ENCODE measurements at places on chromosomes 2 and 18.

- no peak for DNase-seq
Observed at GRCh38 chr2:197498235-197498936, 1.3 kb downstream of the HSPD1 start.

- DNase-seq = no peak
Observed at GRCh38 chr2:64213532-64214275, 69.5 kb upstream of the PELI1 start.

DNA sequence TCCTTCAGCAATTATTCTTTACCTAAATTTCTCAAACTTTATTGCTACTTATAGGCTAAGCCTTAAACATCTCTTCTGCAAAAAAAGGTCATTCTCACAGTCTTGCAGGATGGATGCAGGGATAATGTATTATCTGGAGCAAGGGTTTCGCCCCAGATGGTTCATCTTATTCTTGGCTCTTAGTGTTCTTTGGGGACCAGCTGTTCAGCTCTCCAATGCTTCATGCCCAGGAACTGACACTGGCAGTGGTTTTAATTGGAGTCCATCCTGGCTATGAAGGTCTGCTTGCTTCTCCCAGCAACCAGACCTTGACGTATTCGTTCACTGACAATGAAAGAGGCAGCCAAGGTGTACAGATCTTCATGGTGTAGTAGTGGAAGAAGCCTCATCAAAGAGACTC, 331.9 kb downstream of the SLC8A1 start:
- no peak for DNase-seq

DNA sequence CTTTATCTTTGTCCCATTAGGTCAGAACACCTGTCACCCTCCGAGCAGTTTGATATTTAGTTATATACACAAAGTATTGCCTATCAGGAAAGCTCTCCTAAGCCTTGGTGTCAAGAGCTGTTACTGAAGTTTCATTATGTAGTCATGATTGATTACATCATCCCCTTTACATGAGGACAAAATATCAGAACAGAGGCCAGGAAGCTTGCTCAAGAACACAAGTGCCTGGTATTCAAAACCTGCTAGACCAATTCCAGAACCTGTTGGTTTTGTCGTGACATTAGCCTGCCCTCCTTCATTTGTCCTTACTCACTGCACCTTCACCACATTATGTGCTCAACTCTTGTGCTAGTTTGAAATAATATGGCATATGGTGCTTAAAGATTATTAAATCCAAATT, 377.1 kb downstream of the CDH19 start:
- no peak for DNase-seq

- DNase-seq = no peak
Observed at GRCh38 chr2:164937864-164938401, 17.4 kb downstream of the SLC38A11 start.

DNA sequence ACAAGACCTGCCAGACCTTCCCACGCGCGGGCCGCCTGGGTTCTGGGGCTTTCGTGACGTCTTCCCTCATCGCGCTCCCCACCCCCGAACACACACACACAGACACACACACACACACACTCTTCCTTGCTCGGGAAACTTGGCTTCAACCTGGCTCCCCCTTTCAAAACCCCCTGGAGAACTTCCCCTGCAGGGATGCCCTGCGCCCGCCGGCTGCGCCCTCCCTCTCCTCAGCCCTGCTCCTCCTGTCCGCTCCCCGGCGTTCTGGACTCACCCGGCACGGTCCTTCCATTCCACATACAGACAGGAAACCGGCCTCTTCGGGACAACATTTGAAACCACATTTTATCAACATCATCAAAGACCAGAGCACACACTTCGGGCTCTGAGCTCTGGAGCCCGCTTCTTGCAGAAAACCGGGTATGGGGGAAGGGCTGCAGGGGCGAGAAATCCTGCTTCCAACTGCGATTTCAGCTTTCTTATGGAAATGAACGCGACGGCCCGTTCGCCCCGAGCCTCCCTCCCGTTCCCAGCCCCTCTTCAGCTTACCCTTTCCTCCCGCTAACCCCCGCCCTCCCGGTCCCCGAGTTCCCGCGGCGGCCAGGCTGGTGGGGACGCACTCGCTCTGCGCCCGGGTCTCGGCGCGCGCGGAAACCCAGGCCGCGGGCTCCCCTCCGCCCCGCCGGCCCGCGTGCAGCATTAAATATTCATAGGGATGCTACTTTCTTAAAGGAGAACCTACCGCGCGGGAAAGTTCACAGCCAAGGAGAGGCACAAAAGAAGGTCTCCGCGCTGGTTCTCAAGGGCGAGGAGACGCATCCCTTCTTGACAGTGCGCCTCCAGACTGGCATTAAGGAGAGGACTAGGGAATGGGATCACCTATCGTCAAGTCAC, 18.3 kb downstream of the POU3F3 start:
- no peak for DNase-seq

GRCh38 chr2:200310545-200310971, 4.1 kb downstream of the SPATS2L start:
- no peak for DNase-seq

GRCh38 chr2:5121642-5122041, 570.5 kb upstream of the SOX11 start:
- no peak for DNase-seq

DNA sequence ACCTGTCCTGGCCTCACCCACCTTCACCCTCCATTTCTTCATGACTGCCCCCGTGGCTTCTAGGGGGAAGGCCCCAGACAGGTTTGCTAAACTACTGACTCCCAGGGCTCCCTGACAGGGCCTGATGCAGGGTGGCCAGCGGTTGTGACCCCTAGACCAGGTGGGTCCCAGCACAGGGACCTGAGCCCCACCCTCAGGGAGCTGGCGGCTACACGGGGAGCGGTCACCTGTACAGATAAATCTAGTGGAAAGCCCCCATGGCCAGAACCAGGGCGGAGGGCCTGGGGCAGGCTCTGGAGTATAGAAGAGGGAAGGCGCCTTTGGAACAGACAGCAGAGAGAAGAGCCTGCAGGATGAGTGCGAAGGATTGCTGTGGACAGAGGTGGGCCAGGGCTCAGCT, 42.5 kb upstream of the PLB1 start:
- DNase-seq = no peak

DNA sequence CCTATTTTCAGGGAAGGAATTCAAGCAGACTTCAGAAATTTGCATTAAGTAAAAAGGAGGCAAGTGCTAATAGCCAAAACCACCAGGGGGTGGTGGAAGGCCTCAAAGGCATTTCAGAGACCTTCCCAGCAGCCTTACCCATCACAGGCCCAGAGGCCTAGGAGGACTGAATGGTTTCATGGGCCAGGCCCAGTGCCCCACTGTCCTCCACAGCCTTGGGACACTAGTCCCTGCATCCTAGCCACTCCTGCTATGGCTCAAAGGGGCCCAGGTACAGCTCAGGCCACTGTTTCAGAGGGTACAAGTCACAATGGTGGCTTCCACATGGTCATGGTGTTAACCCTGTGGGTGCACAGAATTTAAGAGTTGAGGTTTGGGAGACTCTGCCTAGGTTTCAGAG, 58.6 kb upstream of the CHAC2 start:
- no peak for DNase-seq

DNA sequence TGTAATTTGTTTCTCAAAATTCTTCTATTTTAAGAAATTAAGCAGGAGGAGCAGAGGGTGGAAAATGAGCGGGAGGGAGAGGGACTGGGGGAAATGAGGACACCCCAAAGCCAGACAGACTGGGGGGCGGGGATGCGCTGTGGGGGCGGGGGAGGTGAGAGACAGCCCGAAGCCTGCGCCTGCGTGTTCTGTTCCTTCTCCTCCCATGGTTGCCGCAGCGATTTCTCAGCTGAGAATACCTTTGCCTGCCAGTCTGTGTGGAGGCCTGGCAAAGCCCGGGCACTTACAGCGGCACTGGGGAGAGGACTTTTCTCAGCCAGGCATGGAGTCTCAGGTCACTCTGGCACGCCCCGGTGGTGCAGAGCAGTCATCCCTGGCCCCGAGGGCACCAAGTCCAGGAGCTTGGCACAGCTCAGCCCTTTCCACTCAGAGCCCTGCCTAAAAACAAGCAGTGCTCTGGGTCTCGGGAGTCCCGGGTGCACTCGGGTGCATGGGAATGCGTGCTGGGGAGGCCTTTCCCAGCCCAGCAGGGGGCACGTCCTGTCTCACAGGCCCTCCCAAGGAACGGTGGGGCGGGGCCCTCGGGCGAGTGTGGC, 289.3 kb upstream of the HS6ST1 start:
- DNase-seq = no peak

GRCh38 chr2:97708048-97708380, 5.4 kb upstream of the ZAP70 start:
- no peak for DNase-seq

DNA sequence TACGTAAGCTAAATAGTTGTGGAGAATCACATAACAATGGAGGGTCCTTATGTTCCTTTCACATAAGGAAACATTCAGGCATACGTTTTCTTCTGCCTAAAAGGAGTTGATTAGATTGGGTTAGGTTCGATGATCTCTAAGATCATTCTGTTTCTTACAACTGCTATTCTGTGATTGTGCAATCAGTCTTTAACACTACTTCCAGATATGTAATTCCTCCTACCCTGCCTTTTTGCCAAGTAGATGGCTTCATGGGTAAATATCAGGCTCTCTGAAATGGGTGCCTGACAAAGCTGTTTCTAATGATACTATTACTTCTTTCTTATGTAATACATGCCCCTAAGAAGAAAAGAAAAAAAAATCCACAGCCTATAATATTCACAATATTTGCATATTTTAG, 321.5 kb downstream of the XIRP2 start:
- no peak for DNase-seq

DNA sequence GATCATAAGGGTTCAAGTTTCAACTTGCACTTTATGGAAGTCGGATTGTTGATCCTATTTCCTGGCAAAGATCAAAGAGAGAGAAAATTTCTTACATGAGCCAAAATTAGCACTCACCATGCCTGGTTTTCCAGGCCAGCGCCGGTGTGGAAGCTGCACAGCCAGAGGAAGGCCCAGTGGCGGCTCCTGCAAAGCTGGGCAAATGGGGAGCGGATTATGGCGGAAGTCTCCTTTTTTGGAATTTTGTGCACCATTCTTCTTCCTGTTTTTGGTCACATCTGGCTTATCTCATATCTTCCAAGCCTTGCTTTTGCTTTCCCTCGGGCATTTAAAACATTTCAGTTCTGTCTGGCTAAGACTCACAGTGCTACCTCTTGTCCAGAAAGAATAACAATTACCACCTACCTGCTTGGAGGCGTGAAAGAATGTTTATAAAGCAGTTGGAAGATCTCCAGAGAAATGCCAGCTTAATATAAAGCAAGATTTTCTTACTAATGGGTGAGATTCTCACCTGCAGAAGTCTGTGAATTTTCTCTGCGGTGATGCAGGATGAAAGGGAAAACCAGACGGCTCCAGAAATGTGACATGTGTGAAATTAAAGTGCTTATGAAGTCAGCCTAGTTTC, 94.3 kb downstream of the ASAP2 start:
- DNase-seq = no peak

- no peak for DNase-seq
Observed at GRCh38 chr18:22267225-22267624, 97.8 kb downstream of the GATA6 start.

DNA sequence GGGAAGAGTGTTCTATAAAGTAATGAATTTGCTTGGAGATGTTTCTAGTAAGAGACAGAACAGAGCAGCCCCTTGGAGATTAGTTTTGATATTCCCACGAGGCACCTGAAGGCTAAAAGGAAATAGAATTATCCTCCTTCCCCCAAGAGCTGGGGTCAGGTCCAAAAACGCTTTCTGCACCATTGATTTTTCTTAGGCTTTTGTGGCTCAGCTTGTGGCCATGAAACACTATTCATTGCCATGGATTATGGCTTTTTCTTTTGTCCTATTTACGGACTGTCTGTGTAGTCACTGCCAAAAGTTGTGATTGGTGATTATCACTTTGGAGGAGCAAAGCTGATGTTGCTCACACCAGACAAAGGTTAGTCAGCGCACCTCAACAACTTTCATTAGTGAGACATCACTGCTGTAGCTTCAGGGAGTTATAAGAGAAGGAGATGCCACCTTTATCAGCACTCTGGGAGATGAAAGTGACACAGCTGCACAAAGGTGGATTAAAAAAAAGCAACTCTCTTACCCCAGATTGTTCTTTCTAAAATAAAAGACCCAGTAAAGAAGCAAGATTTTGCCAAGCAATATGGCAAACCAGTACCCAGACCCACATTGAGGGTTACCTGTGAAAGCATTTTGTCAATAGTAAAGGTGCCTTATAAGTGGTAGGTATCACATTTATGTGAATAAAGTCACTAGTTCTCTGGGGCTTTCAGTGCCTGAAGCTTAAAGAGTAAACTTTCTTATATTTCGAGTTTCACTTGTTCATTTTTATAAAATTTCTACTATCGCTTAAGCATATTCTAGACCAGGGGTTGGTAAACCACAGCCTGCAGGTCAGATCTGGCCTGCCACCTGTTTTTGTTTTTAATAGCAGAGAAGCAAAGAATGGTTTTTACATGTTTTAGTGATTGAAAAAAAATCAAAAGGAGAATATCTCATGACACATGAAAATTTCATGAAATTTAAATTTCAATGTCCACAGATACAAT, 10.6 kb downstream of the CXCR4 start:
- DNase-seq = no peak

DNA sequence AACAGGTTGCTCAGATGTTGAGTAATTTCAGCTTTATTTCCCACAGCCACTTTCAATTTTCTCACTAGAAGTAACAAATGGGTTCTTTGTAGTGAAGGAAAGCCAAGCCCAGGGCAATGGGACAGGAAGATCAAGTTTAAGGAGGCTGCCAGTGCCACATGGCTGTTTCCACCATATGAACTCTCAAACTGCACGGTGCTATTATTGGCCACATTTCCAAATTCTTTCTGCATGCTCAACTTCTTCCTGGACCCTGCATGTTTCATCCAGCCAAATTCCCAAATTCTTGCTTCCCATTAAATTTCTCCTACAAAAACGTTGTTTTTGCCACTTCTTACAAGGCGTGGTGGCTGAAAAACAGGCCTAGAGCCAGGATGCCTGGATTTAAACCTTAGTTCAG, 193.3 kb upstream of the SPHKAP start:
- DNase-seq = no peak
